ENCODE measurements at places on chromosomes 7 and 10.

DNA sequence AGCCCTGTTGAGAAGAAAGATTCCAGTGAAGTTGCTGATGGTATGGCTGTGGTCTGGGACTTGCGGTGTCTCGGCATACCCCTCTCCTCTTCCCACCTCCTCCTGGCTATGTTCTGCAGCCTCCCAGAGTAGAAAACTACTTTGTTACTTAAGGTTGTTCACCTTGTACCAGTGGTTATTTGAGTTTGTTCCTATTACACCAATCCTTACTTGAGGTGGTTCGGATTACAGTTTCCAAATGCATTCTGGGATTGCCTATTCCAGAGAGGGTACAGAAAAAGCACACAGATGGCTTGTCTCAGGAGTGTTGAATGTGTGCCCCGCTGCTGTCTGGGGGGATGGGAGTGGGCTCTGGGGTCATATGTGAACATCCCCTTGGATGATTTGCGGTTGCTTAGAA lies 6.8 kb upstream of the ZNF783 start:
- no peak for DNase-seq

GRCh38 chr10:131706952-131707351 lies 193.9 kb upstream of the PPP2R2D start:
- no peak for DNase-seq

- no peak for DNase-seq
Measured at GRCh38 chr7:117492649-117493048, 12.8 kb downstream of the CFTR start.

DNA sequence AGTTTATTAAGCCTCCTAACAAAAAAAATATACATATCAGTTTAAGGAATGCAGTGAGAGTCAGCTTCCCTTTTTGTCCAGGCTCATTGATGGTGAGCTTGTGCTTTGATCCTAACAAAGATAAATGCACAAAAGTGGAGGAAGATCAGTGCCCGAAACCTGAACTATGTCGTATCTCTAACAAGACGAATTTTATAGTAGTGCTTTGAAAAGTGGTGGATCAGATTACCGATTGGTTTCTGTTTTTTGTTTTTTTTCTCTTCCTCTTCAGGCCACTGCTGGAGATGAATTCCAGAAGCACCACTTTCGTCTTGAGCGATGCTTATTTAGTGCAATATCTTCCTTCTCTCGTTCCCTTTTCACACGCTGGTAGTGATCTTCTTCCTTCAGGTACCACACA lies 72.8 kb downstream of the RHOBTB1 start:
- no peak for DNase-seq

DNA sequence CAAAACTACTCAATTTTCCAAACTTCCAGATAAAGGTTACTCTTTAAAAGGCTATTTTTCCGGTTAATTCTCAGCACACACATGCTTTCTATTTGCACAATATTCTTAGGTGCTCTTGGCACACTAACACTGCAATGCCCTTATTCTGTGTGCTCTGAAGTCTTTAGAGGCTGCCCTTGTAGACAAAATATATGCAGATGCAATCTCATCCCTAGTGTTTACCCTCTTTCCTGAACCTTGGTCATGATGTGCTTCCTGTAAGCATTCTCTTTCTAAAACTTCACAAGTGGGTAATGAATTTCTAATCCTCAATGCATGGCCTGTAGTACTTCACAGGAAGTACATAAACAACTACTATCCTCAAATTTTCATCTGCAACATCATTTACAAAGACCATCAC lies 41.1 kb upstream of the TUBB8 start:
- DNase-seq: no peak

DNA sequence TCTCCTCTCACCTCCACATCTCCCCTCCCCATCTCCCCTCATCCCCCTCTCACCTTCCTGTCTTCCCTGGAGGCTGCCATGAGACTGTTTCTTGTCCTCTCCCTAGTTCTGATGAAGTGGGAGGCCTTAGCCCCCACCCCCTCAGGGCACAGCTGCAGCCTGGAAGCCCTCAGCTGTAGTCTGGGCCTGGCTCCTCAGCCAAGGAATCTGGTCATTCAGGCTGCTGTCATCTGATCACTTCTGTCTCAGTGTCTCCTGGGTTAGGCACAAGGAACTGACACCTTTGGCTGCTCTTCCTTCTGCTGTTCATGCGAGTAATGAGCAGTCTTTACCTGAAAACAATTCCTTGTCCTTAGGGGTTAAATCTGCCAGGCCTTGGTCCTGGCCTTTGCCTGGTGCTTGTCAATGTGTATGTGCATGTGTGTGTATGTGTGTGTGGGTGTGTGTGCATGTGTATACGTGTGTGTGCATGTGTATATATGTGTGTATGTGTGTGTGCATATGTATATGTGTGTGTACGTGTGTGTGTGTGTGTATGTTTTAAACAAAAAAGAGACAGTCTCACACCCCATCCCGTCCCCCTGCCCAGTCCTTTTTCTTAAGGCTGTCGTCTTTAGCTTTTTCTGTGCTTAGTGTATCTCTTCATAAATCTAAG lies 153.5 kb upstream of the TMEM72 start:
- no peak for DNase-seq

- DNase-seq: no peak
Measured at GRCh38 chr10:91665842-91666241, 33.0 kb upstream of the PPP1R3C start.

- DNase-seq: no peak
Measured at GRCh38 chr7:132904209-132904608, 177.7 kb downstream of the CHCHD3 start.

Data from CD4-positive, alpha-beta T cell treated with Interleukin-21 for 1 hour (primary cell).